ENCODE measurements at places on chromosomes 6 and 20.

- DNase-seq: no peak
Observed at GRCh38 chr6:63572747-63573075, 431 bp downstream of the LOC128125822 start.

DNA sequence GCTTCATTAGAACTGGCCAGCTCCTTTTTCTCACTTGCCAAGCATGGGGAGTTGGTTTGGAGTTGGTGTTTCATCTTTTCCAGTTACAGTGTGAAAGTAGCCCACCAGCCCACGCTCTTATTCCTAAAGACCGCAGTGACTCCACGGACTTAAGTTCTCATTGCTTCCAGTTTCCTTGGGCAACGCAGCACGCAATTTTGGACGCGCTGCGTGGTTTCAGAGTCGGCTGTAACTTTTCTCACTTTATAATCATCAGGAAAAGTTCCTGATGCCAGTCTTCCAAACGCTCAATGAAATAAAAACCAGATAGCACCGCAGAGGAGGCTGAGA lies 381 bp upstream of the PEX7 start:
- DNase-seq: no peak

DNA sequence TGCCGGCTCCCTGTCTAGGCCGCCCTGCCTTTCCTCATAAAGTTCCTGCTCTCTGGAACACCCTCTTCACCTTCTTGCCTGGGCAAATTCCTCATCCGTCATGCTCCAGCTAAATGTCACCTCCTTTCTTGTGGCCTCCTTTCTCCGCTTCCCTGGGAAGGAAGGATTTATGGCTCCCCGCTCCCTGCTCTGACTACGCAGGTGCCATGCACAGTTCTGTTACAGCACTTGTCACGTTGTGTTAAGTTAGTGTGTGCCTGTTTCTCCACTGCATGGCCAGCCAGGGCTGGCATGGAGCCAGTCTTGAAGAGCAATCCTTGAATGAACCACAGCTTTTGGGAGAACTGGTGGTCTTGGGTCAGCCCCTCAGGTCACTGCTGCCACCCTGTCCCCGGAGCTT lies 61.7 kb downstream of the CD40 start:
- DNase-seq: no peak

- DNase-seq: no peak
Observed at GRCh38 chr6:133891927-133892812, 3.3 kb downstream of the TCF21 start.

- no peak for DNase-seq
Observed at GRCh38 chr6:131116755-131117360, 18.4 kb upstream of the AKAP7 start.

DNA sequence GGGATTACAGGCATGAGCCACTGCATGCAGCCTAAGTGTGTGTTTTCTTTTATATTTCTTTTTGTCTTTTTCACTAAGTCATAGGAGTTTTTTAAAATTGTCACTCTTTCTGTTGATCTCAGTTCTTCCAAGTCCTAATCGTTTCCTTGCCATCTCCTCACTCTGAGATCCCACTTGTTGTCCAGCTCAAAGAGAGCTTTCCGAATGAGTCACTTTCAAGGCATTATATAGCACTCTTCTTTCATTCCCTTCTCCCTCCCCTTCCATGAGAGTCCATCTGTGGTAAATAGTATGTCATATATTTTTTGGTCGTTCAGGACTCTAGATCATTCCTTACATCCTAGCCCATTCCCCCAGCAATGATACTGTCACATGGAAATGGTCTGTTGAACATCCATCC lies 4.3 kb downstream of the VAPB start:
- DNase-seq: no peak

- DNase-seq: no peak
Observed at GRCh38 chr20:31236953-31237352, 20.5 kb upstream of the DEFB115 start.

DNA sequence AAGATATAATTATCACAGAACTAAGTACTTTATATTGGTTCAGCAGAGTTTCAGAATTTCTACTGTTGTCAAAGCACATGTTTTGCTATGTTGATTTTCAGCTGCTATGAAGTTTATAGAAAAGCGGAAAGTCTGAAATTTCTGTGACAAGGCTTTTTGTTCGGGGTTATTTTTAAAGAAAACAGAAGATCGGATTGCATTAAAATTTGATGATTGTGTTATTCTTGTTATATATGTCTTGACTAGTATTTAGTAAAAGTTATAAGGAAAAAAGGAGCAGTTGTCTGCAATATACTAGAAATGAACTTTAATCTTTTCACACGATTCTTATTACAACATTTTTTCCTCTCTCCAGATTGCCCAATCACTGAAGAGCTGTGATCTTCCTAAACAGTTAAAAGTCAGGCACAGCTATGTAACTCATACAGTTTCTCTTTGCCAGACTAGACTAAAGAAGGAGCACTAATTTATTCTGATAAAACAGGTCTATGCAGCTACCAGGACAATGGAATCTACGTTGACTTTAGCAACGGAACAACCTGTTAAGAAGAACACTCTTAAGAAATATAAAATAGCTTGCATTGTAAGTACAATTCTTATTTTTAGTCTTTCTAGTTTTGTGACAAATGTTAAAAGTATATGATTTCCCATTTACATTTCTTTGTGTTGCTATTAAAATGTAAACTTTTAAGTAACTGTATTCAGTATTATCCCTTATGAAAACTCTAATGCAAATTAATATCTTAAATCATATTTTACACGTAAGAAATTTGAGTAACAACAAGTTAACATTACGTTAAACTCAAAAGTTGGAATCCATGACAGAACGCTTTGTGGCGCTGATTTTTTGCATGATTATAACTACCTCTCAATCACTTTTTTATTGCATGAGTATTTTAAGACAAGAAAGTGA lies at the start of gene ENPP3:
Gene ENPP3 (plus strand): TSS at position 423 of the 913 bp plus-strand sequence. CDS start 83 bp downstream, at position 506.
- DNase-seq: no peak

DNA sequence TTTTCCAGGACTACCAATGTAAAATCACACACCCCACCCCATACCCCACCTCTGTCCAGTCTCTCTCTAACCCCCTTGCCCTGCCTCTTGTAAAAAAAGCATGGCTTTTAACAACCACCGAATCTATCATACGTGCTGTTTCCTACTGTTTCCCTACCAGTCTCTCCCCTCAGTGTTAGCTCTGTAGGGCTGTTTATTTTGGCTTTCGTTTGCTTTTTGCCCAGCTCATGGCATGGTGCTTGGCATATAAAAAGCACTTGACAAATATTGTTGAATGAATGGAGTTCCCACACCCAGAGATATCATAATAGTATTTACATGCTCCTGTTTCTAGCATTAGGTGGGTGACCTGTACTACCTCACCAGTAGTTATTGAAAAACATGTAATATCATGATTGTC lies 148.2 kb downstream of the OPRM1 start:
- no peak for DNase-seq

GRCh38 chr6:13688692-13689196 lies 22.9 kb downstream of the RANBP9 start:
- no peak for DNase-seq

DNA sequence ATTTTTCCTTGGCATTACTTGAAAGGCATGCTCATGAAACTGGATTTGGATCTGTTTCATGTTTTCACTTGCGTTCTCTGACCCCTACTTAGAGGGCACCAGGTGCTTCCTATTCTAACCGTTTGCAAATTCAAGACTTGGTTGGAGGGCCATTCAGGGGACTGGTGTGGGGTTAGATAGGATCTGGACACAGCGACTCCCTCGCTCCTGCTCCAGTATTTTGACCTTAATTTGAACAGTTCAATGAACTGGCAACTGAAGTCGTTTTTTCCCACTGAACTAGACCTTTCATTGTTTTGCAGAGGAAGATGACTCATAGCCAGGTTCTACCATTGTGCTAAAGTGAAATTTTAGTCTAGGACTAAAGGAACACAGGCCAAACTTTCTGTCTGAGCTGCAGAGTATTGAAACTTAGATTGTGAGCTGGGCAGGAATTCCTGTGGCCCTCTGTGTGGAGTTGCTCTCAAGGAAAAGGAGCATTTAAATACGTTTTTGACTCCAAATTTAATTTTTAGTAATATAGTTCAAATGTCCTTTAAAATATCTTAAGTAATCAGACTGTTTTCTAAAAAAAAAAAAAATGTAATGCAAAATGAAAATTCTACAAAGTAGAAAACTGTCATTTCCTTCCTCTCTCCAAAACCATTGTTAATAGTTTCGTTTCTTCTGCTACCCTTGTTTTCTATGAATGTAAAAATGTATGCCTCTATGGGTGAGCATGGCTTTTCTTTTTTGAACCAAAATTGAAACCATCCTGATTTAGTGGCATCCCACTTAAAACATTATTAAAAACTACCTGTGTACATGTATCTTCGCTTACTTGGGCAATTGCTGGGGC lies 64.8 kb downstream of the UTRN start:
- no peak for DNase-seq

DNA sequence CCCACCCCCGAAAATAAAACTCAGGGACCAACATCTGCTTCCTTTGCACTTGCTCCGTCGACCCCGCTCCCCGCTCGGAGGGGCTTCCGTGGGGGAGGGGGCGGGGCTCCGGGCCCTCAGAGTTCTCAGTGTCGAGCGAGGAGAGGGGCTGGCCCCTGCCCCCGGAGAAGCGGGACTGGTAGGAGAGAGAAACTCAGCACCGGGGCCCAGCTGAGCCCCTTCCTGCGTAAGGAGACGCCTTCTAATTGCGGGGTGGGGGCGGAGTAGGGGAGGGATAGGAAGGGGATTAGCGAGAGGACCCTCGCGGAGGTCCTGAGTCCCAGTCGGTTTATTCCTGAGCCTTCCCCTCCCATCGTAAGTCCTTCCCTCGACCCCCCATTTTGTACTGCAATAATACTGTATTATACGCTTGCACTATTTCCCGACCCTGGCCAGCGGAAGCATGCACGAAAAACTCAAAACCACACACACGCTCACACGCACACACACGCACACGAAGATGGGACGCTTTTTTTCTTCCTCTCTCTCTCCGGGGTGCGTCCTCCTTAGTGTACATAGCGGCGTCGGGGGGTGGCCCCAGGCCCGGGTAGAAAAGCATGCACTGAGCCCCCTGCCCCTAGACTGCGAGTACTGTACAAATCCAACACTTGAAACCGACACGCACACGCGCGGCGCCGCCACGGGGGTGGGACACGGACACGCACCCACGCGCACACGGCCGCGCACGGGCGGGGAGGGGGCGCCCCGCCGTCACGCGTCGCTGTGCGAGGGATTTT lies 22.1 kb upstream of the SLC22A7 start:
- DNase-seq: no peak

- no peak for DNase-seq
Observed at GRCh38 chr6:144586986-144587385, 301.9 kb downstream of the UTRN start.

DNA sequence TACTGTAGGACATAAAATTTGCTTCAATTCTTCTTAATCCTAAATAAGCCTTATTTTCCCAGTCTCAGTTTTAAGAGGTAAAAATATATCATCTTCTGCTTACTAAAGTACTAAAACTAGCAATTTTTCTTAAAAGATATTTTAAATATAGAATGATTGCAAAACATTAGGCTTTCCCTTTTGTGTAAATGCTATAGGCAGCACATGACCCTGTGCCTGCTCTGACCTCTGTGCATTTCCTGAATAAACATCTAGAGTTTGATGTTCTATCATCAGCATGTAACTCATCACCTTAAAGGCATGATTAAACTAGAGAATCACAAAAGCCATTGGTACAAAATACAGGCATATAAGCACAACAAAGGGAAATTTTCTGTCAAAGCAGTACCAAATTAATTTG lies 422.7 kb downstream of the TFAP2B start:
- no peak for DNase-seq

DNA sequence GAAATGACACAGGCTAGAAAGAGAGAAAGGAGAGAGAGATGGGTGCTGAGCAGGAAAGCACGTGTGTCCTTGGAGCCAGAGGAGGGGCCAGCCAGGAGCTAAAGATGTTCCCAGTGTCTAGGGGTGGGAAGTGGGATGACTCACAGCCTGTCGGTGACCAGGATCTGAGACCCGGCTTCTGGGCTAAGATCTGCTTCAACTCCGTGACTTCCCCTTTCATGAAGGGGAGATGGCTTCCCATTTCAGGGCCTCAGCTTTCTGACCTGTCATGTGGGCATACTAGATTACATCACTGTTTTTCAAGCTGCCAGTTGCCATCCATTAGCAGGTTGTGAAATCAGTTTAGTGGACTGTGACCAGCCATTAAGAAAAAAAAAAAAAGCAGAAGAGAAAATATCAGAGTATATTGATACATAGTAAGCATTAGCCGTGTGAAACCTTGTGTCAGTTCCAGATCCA lies 5.4 kb downstream of the TGM3 start:
- DNase-seq: no peak

GRCh38 chr20:57868310-57868709 lies 158.5 kb upstream of the PMEPA1 start:
- no peak for DNase-seq

- DNase-seq: no peak
Observed at GRCh38 chr20:6765469-6766058, 1.9 kb upstream of the BMP2 start.
